Stimulated activated CD4-positive, alpha-beta T cell treated with anti-CD3 and anti-CD28 coated beads, Interleukin-4, amount 100 ng/mL, for 1 hour (primary cell): ENCODE measurements at places on chromosomes 13 and 19.

- peak; percentile 65 for DNase-seq
Measured at GRCh38 chr19:1855040-1855827, 7.0 kb upstream of the REXO1 start.

- DNase-seq: no peak
Measured at GRCh38 chr13:69980799-69981198, 126.8 kb upstream of the ATXN8OS start.

DNA sequence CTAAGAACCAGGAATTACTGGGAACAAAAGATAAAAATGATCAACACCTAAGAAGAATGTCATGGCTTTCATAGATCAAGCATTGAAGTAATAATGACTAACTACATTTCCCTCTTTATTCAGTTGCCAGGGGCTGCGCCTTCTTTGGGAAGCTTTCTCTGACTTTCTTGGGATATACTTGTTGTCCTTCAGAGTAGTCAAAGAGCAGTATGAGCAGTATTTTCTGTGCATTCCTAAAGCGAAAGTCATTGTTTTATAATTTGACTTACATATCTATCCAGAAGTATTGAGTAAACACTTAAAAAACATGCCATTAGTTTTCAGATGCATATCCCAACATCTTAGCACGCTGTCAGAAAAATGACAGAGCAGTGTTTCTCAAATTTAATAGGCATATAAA, 2412.4 kb downstream of the PCDH9 start:
- no peak for DNase-seq

- DNase-seq: peak; percentile 76
Measured at GRCh38 chr19:6048793-6049405, 61.4 kb downstream of the RFX2 start.

- no peak for DNase-seq
Measured at GRCh38 chr13:72170571-72170970, 303.6 kb upstream of the DACH1 start.

DNA sequence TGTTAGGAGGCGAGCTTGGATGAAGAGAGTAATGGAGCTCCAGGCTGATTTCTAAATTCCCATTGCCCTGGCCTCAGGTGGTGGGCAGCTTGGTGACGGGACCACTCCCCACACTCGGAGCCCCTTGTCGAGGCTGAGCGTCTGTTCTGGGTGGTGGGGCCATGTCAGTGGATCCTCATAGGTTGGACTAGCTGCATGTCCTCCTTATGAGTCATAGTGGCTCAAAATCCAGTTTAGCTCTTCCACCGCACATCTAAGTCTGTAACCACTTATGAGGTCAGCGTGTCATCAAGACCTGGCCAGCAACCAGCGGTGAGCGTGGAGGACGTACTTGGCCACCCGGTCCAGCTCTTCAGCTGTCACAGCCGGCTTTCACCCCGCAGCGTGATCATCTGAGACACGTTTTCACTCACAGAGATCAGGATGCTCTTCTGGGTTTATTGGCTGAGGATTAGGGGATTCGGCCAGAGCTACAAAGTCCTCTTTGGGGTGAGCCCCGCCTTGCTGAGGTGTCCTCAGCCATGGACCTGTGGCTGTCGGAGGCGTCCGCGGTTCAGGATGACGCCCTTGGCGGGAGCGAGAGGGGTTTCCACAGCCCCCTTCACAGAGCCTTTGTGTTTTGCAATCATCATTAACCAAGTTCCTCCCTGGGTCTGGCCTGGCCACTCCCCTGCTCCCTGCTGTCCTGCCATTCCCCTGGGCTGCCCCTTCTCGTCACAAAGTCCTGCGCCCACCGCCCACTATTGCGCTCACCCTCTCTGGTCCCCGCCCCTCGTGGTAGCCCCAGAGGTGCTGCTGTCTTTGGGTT, 41.9 kb downstream of the ADPRHL1 start:
- DNase-seq: no peak

DNA sequence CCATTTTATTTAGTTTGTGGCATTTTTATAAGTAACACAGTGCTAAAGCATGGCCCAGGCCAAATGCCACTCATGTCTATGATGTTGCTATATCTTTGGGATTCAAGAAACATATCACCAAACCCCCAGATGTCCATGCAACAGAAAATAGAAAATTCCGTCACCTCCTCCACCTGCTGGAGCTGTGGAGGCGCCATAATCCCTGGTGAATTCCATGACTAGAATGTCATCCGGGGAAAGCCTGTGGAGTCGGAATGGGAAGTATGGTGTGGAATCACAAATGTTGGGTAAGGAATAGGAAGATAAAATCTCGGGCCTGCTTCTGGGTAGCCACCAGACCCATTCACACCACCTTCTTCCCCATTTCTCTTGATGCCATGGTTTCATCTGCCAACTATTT, 51.7 kb upstream of the RAP2A start:
- no peak for DNase-seq

DNA sequence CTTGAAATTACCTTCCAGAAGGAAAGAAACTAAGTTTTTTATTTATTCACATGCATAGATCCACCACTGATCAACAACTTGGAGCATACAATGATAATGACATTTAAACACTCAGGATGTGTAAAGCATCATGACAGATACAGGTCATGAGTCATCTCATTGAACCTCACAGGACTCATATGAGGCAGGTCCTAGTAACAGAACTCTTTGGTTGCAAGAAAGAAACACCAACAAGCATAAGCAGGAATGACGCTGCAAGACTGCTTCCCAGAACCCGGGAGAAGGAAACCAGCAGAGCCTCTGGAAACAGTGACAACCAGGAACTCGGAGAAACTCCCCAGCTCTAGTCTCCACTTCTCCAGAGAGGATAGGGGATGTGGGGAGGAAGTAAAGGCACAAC, 60.8 kb upstream of the IPO5 start:
- no peak for DNase-seq

GRCh38 chr13:65540175-65540574, 1690.0 kb downstream of the PCDH9 start:
- no peak for DNase-seq

GRCh38 chr13:109273326-109273751, 513.0 kb downstream of the IRS2 start:
- no peak for DNase-seq

DNA sequence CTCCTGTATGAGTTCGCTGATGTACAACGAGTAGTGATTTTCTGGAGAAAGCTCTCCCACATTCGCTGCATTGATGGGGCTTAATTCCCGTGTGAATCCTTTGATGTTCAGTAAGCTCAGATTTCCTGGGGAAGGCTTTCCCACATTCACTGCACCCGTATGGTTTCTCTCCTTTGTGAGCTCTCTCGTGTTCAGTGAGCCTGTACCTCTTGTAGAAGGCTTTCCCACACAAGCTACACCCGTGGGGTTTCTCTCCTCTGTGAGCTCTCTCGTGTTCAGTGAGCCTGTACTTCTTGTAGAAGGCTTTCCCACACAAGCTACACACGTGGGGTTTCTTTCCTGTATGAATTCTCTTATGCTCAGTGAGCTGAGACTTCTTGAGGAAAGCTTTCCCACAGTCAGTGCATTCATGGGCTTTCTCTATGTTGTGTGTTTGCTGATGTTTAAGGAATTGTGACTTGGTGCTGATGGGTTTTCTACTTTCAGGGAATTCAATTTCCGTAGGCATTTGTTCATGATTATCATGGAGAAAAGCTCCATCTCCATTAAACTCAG, 3.5 kb upstream of the ZNF577 start:
- DNase-seq: no peak

GRCh38 chr13:109408591-109409382, 377.6 kb downstream of the IRS2 start:
- DNase-seq: no peak

DNA sequence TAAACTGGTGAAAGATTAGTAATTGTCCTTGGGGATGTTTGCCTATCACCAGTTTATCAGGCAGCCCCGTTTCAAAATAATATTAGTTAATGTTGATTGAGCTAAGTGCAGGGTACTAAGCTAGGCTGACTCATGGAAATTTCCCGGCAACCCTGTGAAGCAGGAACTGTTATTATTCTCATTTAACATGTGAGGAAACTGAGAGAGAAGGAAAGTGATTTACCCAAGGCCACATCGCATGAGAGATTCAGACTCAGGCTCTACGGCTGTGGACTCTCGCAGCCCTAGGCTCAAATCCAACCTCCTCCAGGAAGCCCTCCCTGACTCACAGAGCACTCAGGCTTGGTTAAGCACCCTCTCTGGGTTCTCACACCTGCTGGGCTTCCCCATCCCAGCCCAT, 19.7 kb downstream of the CLPTM1 start:
- DNase-seq: no peak

DNA sequence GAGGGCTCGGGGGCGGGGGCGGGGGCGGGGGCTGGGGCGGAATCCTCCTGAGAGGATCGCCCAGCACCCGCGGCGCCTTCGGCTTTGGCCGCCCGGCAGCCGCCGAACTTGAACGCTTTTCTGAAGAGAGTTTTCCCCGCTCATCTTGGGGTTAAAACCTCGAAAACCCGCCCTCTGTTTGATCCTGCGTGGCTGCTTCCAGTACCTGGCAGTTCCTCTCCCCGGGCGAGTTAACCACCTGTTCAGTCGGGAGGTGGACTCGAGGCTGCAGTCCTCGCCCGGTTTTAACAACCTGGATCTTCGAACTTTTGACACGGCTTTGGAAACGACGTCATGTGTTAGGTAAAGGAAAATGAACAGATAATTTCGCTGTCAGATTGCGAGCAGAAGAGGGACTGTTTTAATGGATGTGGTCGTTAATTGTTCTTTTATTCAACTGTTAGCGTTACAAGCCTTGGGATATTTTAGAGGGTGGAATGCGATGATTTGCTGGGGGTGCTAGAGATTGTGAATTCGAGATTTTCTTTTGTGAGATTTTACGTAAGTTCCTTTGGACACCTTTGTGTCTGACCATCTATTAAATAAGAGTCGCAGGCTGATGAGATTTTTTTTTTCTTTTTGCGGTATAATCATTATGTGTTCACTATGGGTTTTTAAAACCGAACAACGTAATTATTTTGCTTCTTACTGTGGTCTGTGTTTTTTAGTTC, 1.0 kb downstream of the FNDC3A start:
- DNase-seq: no peak

- DNase-seq: no peak
Measured at GRCh38 chr13:30442926-30443325, 20.6 kb downstream of the UBE2L5 start.

GRCh38 chr13:48573213-48574007, 40.5 kb upstream of the RCBTB2 start:
- DNase-seq: no peak

DNA sequence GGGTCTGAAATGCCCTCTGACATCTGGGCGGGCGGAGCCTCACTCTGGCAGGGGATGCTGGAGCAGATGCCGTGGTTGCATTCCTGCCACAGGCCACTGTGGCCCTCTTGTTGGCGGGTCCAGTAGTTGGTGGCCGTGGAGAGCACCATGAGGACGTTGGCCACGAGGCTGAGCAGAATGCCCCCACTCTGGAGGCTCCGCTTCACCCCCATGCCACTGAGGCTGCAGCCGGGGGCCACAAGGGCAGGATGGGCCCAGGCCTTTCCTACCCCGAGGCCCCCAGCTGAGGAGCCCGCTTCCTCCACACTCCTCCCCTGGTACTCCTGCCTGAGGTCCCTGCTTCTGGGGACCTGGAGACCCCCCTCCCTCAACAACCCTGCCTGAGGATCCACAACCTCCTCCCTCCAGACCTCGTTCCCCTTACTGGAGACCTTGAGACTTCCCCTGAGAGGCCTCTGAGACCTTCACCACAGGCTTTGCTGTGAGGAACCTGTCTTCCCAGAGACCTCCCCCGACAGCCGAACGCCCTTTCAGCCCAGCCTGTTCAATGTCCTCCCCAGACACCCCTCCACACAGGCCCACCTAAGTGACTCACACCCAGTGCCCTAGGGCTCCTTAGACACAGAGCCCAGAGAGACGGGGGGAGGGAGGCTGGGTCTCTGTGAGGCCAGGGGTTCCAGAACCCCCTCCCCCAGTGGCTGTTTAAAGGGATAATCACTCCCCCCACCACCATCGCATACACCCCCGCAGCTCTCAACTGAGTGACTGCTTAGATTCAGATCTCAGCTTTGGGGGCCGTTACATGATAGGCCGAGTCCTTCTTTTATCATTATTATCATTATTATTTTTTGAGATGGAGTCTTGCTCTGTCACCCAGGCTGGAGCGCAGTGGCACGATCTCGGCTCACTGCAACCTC, at the start of gene CLDND2:
Gene CLDND2 (minus strand): TSS at position 638 of the 917 bp plus-strand sequence. CDS start 426 bp downstream, at position 212.
- DNase-seq: no peak

DNA sequence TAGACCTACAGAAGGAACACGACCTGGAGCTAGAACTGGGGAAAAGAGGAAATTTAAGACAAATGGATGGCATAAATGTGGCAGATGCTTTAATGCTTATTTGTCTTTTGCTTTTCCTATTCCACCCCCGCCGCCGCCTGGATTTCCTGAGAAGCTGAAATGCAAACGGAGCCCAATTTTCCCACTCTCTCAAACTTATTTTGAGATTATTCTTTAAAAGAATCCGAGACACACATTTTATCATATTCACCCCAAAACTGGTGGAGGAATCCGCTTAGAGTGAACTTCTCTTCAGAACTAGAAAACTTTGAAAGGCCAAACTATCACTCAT, 5.8 kb downstream of the POU4F1 start:
- DNase-seq: no peak

GRCh38 chr13:33007950-33008349, 8.3 kb upstream of the KL start:
- DNase-seq: no peak

DNA sequence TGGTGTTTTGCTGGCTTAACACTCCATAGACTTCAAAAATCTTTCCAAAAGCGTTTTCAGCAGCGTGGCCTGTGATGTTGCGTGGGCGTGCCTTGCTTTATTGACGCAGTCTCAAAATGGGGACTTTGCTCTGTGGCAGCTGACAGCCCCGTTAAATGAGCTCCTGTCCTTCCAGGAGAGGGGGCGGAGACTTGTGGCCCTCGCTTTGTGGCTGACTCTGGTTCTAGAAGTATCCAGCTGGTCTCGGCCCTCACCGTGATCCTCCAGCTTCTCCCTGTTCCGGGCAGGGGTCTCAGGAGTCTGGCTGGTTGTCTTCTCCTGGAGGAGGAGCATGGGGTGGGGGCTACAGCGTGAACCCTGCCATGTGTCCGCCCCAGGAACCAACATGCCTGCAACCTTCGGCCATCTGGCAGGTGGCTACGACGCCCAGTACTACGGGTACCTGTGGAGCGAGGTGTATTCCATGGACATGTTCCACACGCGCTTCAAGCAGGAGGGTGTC, 8.4 kb upstream of the ZNF554 start:
- no peak for DNase-seq
